Fibroblast of skin of left biceps (primary cell): ENCODE measurements at places on chromosomes 5 and 9.

GRCh38 chr9:95048225-95049087 lies 269.1 kb downstream of the FANCC start:
- DNase-seq: no peak

- no peak for DNase-seq
Measured at GRCh38 chr9:109381011-109381729, 60.3 kb upstream of the EPB41L4B start.

DNA sequence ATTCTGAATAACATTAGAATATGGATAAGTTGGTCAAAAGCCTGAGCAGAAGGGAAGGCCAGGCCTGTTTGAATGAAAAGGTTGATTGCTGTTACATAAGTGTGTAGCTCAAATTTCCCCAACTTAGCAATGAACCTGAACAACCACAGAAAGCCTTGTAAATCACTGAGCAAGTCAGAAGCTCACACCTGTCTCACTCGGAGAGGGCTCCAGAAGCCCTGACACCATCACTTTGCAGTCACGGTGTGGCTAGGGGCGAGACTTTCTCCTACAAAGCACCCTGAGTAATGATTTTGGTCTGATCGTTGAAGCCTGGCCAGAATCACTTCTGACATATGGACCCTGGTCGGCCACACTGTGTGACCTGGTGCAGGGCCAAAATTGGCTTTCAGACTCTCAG lies 62.0 kb downstream of the MTX3 start:
- DNase-seq: no peak

DNA sequence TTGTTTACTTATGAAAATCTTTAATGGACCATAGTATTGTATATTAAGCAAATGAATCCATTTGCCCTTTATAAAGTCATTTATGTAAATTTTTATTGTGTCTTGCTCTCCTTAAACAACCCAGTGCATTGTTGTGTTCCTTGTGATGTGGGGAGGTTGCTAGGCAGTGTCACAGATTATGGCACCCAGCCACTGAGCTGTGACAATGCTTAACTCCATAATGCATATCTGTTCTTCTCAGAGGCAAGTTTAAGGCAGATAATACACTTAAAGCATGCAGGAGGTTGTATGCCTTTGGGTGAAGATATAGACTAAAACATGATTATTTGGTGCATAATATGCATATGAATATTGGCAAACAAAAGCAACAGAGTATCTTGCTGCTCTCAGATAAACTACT lies 269.6 kb upstream of the RIOK2 start:
- no peak for DNase-seq
